Bronchial epithelial cell (primary cell): ENCODE measurements at places on chromosomes 16 and 17. TPM values are rescaled to one million over a fixed set of nuclear protein-coding genes. Genes with fewer than 3 reads are reported as not detected.

GRCh38 chr17:43591779-43592562 is 45.8 kb upstream of the ETV4 start:
- peak; percentile 9 for DNase-seq

DNA sequence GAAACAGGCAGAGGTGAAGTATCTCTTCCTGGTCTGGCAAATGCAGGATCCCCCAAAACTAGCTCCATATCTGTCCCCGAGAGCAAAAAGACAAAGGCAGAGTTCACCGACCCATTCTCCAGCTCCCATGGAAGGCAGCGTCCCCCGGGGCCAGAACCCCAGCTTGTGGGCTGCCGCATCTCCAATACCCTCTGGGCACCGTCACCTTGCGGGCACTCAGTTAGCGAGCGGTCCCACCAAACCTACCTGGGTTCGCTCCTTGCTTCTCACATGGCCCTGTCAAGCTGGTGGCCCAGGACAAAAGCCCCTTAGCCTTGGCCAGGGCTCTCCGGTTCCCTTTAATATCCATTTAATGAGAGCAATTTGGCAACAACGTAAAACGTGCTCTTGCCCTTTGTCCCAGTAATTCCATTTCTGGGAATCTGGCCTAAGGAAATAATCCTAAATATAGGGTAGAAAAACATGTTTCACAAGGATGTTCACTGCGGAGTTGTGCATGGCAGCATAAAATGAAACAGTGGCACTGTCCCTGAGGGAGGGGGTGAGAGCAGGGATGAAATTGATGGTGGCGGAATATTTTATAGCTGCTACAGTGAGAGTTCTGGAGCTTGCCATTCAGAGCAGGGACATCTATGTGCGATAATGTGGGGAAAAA is 157.1 kb downstream of the CMIP start:
- DNase-seq = no peak

Gene SBK1
- total RNA-seq = under 0.01 TPM in 2 replicates

Gene CCR7
- total RNA-seq = not detected in 2 replicates

Gene EFTUD2
- 78.0 and 91.4 TPM in 2 replicates for total RNA-seq
